ENCODE measurements at places on chromosomes 12 and 14. TPM values are rescaled to one million over a fixed set of nuclear protein-coding genes. Genes with fewer than 3 reads are reported as not detected.

DNA sequence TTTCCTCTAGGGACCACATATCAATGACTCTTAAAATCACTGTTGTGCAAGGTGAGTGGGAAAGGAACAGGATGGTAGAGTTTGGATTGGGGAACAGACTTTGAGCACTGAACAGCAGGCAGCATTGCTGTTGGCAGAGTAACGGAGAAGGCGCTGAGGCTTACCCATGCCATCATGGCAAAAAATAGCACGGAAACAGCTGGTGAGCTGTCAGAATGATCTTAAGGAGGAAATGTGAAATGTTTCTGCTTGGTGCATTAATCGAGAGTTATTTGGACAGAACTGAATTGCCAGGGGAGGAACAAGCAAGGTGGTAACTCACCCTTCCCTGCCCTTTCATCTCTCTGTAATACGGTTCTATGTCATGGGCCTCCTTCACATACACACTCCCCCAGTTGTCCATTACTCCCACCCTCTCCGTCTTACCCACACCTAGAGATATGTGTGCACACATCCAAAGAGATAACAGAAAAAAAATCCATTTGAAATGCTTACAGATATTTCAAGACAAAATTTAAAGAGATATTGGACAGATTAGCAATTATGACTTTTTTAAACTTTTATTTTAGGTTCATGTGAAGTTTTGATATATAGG lies 572.5 kb downstream of the DIO2 start:
- H3K27me3 ChIP-seq, result no peaks in the 10 kb centered on the region
- no peaks in the 10 kb centered on the region for H3K4me1 ChIP-seq
- no peak for DNase-seq
- H3K4me3 ChIP-seq, result no peak overlapping the region
- H3K36me3 ChIP-seq, result no peaks in the 10 kb centered on the region

DNA sequence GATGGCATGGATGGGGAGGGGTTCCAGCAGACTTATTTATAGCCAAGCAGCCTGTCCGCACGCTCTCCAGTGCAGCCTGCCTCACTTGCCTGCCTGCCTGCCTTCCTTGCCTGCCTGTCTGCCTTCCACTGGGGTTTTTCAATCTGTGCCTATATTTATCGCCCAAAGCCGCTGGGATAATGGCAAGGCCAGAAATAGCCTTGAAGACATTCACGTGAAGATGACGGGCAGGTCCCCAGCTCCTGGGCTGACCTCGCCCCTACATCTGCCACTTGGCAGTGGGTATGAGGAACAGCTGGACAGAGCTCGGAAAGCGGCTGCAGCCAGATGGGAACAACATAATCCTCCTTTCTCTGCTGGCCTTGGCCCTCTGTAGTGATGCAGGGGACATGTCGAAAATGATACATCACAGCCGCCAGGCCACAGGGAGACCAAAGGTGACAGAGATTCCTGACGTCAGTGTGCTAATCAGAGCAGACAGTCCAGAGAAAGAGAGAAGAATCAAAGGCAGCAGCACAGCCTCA lies 53.3 kb downstream of the PITPNM2 start:
- H3K4me3 ChIP-seq, result no peak overlapping the region
- no peaks in the 10 kb centered on the region for H3K36me3 ChIP-seq
- no peak for DNase-seq
- no peaks in the 10 kb centered on the region for H3K27me3 ChIP-seq
- peaks cover 18% of the 10 kb centered on the region for H3K4me1 ChIP-seq
- no peak overlapping the region for H3K27ac ChIP-seq

GRCh38 chr14:80325688-80326087 lies 114.4 kb upstream of the DIO2 start:
- no peak overlapping the region for H3K4me3 ChIP-seq
- no peak for DNase-seq
- H3K27me3 ChIP-seq, result no peaks in the 10 kb centered on the region
- H3K4me1 ChIP-seq, result no peaks in the 10 kb centered on the region
- no peaks in the 10 kb centered on the region for H3K36me3 ChIP-seq

- H3K27me3 ChIP-seq, result no peaks in the 10 kb centered on the region
- no peak overlapping the region for H3K27ac ChIP-seq
- H3K4me3 ChIP-seq, result peak overlapping the region; percentile 27
- H3K36me3 ChIP-seq, result no peaks in the 10 kb centered on the region
- DNase-seq, result peak; percentile 79
Measured at GRCh38 chr12:48903982-48904411, 21.3 kb downstream of the FKBP11 start.

DNA sequence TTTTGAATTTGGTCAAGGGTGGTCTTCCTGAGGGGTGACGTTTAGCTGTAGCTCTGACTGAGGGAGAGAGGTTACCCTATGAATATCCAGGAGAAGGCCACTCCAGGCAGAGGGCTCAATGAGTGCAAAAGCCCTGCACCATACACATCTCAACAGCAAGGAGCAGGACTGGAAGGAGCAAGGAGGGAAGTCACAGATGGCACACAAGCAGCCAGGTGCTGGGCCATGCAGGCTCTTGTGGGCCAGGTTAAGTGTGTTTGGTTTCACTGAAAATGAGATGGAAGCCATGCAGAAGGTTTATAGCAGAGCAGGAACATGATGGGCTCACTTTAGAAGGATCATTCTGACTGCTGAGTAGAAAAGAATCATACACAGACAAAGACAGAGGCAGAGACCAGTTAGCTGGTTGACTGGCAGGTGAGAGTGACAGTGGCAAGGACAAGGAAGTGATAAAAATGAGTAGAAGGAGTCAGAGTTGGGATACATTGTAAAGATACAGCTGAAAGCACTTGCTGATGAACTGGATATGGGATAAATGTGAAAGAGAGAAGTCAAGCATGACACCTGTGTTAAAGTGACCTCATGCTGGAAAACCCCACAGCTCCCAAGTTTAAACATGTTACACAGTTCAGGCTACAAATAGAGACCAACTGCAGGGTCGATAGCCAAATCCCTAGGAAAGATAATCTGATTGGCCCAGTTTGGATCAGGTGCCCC lies 81.2 kb downstream of the PRKD1 start:
- no peak for DNase-seq
- no peak overlapping the region for H3K27ac ChIP-seq
- H3K4me3 ChIP-seq, result no peak overlapping the region
- no peaks in the 10 kb centered on the region for H3K4me1 ChIP-seq
- H3K36me3 ChIP-seq, result no peaks in the 10 kb centered on the region

DNA sequence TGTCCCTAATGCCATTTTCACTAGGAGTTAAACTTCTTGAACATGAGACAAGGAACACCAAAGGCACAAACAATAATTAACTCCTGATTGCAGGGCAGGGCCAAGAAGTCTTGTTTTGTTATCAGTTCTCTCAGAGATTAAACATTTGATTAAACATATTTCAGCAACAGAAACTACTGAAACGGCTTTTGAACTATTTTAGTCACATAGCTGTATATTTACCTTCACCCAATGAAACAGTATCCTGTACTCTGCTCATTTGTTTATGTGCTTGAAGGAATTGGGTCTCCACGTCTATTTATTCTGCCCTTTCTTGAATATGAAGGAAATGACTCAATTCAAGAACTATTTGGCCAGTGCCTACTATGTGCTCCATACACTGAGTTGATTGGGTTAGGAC lies 51.3 kb upstream of the PTCSC3 start:
- no peaks in the 10 kb centered on the region for H3K36me3 ChIP-seq
- H3K4me1 ChIP-seq, result no peaks in the 10 kb centered on the region
- no peak overlapping the region for H3K27ac ChIP-seq
- H3K4me3 ChIP-seq, result no peak overlapping the region

DNA sequence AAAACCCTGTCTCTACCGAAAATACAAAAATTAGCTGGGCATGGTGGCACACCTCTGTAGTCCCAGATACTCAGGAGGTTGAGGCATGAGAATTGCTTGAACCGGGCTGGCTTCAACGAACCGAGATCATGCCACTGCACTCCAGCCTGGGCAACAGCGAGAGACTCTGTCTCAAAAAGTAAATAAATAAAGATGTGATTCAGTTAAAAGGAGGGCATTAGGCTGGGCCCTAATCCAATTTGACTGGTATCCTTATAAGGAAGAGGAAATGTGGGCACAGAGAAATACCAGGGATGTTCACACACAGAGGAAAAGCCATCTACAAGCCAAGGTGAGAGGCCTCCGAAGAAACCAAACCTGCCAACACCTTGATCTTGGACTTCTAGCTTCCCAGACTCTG lies 10.1 kb upstream of the DCAF4 start:
- H3K27ac ChIP-seq, result no peak overlapping the region
- no peaks in the 10 kb centered on the region for H3K4me1 ChIP-seq
- no peak overlapping the region for H3K4me3 ChIP-seq

DNA sequence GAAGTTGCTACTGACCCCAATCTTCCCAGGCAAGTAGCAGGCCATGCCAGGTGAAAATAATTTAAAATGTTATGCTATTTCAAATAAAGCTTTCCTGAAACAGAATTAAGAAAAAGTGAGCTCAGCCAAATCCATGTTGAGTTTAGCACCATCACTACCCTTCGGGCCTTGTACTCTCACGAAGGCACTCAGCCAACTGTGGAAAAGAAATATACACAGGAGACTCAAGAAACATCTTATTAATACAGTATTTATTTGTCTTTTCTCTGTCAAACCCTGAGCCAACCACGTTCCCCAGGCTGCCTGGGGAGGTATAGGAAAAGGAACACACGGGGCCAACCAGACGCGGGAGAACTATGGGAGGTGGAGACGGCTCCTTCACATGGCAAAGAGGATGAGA lies 10.9 kb downstream of the ATP5MC2 start:
- H3K27me3 ChIP-seq, result no peaks in the 10 kb centered on the region
- H3K4me1 ChIP-seq, result no peaks in the 10 kb centered on the region
- DNase-seq, result no peak
- peaks cover 64% of the 10 kb centered on the region for H3K36me3 ChIP-seq

GRCh38 chr12:207804-208203 lies 6.2 kb downstream of the SLC6A12 start:
- H3K27ac ChIP-seq, result no peak overlapping the region
- H3K36me3 ChIP-seq, result no peaks in the 10 kb centered on the region
- H3K4me1 ChIP-seq, result no peaks in the 10 kb centered on the region
- H3K27me3 ChIP-seq, result peaks cover 39% of the 10 kb centered on the region

DNA sequence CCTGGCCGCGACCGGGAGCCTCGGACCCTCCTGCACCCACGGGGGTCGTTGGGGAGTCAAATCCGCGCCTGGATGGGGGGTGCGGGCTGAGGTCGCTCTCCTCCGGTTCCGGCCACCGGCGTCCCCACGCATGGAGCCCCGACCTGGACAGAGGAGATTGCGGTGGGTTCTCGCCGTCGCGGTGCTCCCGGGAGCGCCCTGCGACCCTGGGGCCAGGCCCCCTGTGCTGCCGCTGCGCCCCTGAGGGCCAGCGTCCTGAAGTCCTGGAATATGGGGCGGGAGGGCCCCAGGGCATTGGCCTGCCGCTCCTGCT lies 345 bp downstream of the ASPG start:
- DNase-seq, result no peak
- H3K27ac ChIP-seq, result no peak overlapping the region
- no peaks in the 10 kb centered on the region for H3K36me3 ChIP-seq
- H3K4me1 ChIP-seq, result no peaks in the 10 kb centered on the region
- H3K4me3 ChIP-seq, result no peak overlapping the region

Gene KSR2
- total RNA-seq, result not detected

Gene CLEC6A
- not detected for total RNA-seq

Gene LRFN5
- total RNA-seq, result 0.16 TPM

Gene SDR9C7
- total RNA-seq, result not detected
